ENCODE measurements at places on chromosomes 3 and 15.

DNA sequence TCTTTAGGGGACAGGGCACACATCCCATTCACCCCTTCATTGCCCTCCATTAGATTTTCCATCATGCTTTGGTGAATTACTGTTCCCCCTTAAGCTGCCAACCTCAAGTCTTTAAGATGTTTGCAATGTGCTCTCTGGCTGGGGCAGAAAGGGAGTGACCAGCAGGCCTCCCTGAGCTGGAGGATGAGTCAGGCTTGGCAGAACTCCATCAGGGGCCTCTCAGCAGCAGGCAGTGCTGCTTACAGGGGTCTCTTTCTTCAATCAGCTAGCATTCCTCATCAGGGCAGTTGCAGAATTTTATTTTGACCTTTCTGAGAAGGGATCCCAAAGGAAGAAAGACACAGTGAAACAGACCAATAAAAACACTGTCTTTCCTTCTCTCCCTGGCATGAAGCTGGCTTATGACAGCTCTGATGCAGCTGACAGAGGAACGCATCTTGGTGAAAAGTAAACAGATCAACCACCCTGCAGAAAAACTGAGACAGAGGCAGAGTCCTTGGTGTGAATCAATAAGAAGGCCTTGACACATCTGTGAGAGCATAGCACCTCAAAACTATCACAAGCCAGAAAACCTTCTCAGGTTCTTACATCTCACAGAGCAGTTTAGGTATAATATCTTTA, 88.7 kb upstream of the MRPL3 start:
- DNase-seq: no peak

DNA sequence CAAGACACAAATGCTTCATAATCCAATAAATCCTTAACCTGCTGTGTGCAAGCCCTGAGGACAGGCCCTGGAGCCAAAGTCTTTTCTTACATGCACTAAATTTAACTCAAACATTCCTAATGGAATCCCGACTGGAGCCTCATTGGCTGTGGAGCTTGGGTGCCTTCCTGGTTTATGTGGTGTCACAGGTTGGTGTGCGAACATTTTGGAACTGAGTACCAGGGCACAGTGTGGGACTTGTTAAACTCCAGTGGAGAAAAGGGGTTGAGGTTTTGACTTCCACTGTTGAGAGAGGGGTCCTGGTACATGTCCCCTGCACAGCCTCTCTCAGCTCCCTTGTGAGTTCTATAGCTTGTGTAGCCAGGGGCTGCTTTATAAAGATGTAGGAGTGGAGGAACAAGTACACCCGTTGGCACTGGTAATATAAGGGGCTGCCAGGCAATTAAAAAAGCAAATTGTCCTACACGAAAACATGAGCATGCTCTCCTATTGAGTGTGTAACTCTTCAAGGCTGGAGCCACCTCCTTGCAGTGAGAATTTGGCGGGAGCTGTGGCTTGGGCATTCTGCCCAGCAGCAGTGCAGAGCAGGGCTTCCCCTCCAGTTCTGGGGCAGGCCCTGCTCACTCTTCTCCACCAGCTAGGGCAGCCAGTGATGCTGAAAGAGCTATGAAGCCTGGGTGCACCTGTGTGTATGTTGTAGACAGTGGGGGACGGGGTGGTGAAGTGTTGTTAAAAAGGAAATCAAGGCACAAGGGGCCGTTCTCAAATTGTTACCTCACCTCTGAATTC, 218.1 kb downstream of the CLSTN2 start:
- DNase-seq: no peak

- no peak for DNase-seq
These were observed 3.5 kb upstream of the ALDH1A2 start for GRCh38 chr15:58069008-58069407.

DNA sequence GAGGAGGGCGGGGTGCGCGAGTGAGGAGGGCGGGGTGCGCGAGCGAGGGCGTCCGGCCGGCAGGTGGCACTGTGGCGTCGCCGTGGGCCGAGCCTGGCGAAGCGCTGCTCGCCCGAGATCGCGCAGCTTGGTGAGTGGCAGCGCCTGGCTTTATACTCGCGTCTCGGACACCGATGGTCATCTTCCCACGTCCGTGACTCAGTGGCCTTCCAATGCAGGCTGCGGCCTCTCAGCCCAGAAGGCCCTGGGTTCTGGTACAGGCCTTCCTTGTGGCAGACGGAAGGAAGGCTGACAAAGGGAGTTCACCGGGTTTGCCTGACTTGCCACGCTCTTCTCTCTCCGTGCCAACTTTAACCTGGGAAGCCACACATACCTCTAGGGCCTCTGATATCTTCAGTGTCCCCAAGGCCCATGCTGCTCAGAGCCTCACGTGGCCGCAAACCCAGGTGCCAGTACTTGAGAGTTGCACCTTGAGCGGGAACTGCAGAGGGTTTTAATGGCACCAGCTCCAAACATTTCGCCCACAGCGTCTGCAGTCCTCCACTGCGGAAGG, 195.3 kb upstream of the LYSMD4 start:
- DNase-seq: peak; percentile 86

DNA sequence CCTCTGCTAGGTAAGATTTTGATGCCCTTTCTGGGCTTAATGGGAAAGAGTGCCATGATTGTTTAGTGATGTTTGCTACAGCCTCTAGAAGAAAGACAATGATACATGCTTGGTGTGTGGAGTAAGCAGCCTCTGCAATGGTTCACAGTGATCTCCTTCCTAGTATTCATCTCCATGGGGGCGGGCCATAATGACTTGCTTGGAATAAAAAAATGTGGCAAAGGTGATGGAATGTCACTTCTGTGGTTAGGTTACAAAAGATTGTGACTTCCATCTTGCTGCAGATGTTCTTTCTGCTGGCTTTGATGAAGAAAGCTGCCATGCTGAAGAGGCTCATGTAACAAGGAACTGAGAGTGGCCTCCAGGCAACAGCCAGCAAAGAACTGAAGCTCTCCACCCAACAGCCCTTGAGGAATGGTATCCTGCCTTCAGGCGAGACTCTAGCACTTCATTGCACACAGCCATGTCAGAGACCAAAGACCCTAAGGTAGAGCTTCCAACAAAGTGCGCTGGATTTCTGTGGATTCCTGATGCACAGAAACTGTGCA, 139.1 kb upstream of the LRIG1 start:
- DNase-seq: no peak

GRCh38 chr3:69926385-69926784, 73.1 kb upstream of the SAMMSON start:
- no peak for DNase-seq

DNA sequence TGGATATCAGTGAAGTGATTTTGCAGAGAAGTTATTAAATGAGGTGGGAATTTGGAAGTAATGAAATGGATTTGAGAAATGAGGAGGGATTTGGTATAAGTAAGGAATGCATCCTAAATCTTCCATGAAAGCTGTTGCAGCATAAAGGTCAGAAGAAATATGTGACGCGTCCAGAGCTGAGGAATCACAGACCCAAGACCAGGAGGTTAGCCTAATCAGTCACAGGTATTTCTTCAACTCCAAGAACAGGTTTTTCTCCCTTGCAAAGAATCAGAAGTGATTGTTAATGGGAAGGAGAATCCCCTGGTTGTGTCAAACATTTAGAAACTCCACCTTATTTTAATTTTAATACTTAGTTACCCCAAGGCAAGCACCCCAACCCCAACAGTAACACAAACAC, 253.2 kb downstream of the MEX3B start:
- no peak for DNase-seq

DNA sequence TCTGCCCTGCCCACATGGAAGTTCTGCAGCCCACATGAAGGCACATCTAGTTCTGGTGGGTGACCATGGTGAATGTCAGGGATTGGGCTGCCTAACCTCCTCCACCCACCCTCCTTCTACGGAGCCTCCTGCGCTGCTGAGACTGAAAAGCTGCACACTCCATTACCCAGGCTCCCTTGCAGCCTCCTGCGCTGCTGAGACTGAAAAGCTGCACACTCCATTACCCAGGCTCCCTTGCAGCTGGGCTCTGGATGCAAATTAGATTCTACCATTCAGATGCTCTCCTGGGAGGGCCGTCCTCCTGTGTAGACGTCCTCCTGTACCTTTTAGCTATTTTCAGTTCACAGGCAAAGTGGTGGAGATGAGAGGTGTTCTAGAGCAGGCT, 32.1 kb downstream of the POMGNT2 start:
- DNase-seq: no peak

- no peak for DNase-seq
These were observed 2.1 kb downstream of the BLOC1S6 start for GRCh38 chr15:45589256-45589655.

GRCh38 chr3:15983693-15984092, 185.9 kb upstream of the ANKRD28 start:
- DNase-seq: no peak

DNA sequence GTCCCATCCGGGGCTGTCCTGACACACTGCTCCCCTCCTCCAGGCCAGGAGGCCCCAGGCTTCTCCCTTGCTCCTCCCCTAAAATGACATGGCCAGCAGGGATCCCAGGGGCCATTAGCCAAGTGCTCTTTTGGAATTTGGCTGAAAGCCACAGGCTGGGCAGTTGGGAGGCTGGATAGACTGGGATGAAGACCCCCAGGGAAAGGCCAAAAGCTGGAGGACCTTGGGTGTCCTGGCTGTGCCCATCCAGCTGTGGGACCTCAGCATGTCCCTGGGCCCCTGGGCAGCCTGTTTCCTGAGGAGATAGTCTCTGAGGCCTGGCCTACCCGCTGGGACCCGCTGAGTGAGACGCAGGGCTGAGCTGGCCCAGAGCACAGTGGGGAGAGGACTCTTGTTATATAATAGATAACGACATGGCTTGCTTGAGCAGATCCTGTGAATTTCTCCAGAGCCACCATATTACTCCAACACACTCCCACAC, 5.7 kb upstream of the PDE8A start:
- DNase-seq: no peak

DNA sequence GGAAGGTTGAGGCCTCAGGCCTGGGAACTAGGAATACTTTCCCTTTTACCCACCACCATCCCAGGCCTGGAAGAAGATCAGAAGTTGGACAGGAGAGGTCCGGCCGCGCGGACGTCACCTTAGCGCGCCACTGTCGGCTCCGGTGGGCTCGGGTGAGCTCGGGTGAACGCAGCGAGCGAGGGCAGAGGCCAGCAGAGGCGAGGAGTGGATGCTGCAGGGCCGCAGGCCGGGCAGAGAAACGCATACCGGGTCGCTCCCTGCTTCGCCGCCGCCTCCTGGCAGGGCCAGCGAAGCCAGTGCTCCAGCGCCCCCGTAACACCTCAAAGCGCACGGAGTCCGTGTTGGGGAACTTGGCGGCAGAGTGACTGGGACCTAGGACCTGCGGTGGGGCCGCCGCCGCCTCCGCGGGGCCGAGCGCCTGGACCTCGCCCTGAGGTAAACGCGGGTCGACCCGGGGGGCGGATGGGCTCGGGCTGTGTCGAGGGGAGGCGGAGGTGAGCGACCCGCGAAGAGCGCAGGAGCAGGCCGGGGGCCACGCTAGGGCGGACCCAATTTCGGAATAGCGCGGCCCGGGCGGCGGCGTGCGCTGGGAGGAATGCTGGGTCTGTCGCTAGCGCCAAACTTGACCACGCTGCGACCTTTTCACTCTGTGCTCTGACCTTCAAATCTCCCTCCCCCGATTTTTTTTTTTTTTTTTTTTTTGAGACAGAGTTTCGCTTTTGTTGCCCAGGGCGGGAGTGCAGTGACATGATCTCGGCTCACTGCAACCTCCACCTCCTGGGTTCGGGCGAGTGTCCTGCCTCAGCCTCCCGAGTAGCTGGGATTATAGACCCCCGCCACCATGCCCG, 1.6 kb downstream of the CYP11A1 start:
- peak; percentile 48 for DNase-seq

DNA sequence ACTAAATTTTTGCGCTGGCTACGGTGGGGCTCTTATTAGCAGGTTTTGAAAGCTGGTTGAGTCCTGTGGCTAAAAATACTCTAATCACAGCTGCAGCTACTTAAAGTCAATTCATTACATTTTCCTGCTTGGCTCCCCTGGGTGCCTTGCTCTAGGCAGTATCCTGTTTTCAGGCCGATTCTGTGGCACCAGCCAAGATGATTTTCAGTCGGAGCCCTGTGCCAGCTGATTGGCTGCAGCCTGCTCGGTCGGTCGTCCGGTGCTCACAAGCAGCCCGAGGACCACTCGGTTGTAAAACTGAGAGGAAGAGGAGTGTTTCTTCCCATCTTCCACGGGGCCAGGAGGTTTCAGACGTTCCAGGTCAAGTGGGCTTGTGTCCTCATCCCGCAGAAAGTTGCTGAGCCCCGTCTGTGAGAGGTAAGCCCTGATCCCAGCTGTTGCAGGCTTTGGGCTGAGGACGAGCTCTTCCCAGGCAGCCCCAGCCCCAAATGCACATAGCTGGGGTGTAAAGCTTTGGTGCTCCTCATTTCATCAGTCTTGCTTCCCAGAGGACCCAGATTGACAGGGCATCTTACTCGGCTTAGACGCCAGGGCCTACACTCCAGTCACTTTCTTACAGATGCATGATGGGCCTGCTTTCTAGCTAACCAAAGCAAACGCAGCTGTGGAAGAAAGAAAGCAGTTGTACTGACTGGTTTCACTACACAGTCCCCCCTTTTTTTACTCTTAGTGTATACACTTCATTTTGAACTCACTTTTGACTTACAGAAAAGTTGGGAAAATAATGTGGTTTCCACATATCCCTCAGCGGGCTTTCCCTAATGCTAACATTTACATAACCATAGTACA, 15.9 kb downstream of the LYSMD4 start:
- peak; percentile 64 for DNase-seq

DNA sequence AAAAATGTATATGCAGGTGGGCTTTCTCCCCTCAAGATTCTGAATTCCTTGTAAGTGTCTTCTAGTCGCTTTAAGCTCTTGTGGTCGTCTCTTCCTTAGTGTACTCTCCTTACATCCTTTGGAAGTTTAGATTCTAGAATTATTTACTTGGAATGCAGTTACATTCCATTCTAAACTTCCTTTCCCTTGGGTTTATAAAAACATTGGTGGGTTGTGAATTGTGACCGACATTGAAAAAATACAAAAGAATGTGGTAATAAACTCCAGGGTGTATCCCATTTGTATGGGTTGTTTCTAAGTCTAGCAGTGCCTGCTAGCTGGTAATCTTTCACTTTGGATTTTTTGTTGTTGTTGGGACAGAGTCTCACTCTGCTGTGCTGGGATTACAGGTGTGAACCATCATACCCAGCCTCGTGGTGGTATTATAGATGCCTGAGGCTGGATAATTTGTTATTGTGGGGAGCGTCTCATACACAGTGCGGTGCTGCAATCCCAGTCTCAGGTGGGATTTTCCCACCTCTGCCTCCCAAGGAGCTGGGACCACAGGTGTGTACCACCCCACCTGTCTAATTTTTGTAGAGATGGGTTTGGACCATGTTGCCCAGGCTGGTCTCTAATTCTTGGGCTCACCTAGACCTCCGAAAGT, 9.1 kb downstream of the CHD2 start:
- DNase-seq: no peak

- DNase-seq: no peak
These were observed 72.5 kb upstream of the SLC6A11 start for GRCh38 chr3:10743366-10744097.

- no peak for DNase-seq
These were observed 56.1 kb upstream of the MCF2L2 start for GRCh38 chr3:183484431-183485075.

- no peak for DNase-seq
These were observed 28.6 kb downstream of the IQSEC1 start for GRCh38 chr3:13044496-13045240.

GRCh38 chr3:30711151-30711550, 104.8 kb downstream of the TGFBR2 start:
- no peak for DNase-seq
